ENCODE measurements at places on chromosomes 16 and 17.

- DNase-seq: no peak
These were observed 12.3 kb downstream of the SMIM5 start for GRCh38 chr17:75645501-75645888.

GRCh38 chr17:30696234-30696633 lies 128.3 kb downstream of the CRLF3 start:
- no peak for DNase-seq

GRCh38 chr16:85191341-85191965 lies 79.2 kb upstream of the CIBAR2 start:
- no peak for DNase-seq

- DNase-seq: no peak
These were observed 26.2 kb downstream of the NSMCE1 start for GRCh38 chr16:27242398-27242797.

DNA sequence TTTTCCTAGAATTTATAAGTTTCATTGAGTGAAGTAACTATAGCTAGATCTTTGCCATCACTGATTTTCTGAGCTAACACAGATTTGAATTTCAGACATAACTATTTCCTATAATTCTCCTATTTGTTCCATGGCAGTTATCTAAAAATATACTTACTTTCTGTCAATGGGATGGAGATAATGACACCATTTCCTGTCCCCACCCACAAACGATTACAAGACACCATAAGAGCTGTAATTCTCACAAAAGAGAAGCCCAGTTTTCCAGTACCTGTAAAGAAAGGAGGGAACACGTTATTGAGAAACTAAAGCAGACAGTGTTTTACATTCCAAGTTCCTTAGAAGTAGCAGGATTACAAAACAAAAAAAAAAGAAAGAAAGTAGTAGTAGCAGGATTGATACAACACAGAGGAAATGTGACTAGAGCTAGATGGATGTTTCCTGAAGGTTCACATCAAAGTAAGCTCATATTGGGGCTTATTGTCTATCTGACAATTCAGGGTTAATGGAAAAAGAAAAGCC lies 110.9 kb upstream of the TOB1 start:
- no peak for DNase-seq

- DNase-seq: no peak
These were observed 20.9 kb upstream of the FASN start for GRCh38 chr17:82118815-82119380.

DNA sequence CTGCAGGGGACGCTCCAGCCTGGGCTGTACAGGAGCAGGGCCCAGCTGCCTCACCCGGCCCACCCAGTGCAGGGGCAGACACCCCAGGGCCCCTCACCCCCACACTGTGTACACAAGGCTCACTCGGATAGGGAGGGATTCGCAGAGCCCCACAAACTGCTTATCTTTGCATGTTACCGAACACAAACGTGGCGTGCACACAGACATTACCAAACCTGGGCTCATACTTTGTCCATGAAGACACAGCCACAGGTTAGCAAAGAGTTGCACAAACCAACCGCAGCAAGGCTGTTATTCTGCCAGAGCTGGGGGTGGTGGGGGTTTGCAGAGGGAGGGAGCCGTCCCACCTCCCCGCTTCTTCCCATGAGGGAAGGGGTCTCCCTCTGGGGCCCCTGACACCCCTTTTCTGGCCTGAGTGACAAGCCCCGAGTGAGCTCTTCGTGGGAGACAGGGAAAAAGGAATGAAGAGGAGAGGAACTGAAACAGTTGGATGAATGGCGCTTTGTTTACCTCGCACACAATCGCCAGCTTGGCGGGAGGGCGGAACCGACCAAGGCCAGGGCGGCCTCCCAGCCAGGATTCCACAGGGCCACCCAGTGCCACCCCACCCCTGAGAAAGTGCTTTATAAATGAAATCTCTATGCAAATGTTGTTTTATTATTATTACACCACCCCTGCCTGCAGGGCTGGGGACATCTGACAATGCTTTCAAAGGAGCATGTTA lies 434 bp upstream of the CPSF4L start:
- no peak for DNase-seq

DNA sequence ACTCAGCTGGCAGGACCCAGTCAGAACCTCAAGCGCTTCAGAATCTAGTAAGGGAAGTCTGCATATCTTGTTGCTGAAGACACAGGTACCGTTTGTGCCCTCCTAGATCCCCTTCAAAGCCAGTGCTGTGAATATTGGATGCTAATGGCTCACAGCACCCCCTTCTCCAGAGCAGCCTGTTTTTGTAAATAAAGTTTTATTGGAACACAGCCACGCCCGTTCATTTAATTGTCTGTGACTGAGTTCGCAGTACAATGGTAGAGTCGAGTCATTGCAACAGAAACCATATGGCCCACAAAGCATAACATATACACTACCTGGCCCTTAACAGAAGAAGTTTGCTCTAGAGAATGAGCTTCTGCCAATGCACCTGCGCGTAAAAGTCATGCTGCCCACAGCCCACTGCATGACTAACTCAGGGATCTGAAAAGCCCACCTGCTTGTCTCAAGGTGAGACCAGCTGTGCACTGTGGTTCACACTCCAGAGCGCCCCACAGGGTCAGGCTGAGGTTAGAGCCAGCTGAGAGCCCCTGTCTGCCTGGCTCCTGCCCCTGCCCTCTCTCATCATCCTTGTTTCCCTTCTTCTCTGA lies 48.8 kb downstream of the AIPL1 start:
- no peak for DNase-seq
